ENCODE measurements at places on chromosomes 7 and 10.

DNA sequence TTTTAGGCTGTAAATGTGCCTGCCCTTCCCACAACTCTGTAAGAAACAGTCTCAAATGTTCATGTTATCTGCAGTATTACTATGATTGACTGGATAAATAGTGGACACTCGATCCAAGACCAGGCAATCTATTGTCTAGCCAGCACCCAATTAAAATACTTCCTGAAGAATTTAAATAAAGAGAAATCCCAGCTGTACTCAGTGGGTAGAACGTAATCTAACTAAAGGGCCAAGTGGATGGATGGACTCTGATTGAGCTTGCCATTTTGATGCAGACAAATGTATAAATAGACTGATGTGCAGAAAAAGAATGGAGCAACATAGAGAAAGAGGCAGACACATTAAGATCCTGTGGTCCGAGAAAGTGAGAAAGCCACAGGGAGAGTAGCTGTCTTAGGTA lies 158.0 kb downstream of the IPMK start:
- DNase-seq, result no peak

GRCh38 chr10:58210160-58210559 lies 57.5 kb downstream of the IPMK start:
- DNase-seq, result no peak

GRCh38 chr7:676972-677385 lies 49.5 kb upstream of the DNAAF5 start:
- DNase-seq, result no peak

GRCh38 chr7:12174931-12175330 lies 36.2 kb upstream of the TMEM106B start:
- no peak for DNase-seq

DNA sequence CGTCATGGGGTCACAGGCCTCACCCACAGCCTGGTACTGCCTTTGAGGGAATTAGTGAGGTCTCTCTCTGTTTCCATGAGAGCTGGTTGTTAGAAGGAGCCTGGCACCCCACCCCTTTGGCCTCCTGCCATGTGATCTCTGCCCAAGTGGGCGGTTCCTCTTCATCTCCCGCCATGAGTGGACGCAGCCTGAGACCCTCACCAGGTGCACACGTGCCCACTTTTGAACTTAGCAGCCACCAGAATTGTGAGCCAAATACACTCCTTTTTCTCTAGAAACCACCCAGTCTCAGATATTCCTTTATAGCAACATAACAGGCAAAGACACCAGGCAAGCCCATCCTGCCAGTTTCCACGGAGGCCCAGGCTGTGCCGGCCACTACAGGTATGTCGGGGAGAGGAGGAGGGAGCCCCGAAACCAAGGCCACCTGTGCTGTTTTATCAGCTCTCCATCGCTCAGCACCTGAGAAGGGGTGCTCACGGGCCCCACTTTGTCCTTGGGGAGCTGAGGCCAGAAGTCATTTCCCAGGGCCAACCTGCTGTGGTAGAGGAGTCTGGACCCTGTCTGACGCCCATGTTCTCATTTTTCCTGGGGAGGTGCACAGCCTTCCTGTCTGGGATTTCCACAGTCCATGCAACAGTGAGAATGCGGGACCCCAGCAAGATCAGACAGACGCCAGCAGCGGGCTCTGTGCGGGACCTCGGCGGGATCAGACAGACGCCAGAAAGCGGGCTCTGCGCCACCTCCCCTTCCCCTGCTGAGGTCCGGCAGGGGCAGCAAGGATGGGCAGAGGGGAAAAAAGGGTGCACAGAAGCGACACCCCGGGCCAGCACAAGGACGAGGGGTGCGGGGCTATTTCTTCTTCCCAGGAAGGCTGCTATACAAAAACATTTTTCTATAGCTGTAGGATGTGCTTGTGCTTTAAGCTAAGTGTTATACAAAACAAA lies 220.5 kb downstream of the ELFN1 start:
- DNase-seq, result no peak

GRCh38 chr7:98323597-98324322 lies 42.3 kb downstream of the BRI3 start:
- DNase-seq, result no peak

DNA sequence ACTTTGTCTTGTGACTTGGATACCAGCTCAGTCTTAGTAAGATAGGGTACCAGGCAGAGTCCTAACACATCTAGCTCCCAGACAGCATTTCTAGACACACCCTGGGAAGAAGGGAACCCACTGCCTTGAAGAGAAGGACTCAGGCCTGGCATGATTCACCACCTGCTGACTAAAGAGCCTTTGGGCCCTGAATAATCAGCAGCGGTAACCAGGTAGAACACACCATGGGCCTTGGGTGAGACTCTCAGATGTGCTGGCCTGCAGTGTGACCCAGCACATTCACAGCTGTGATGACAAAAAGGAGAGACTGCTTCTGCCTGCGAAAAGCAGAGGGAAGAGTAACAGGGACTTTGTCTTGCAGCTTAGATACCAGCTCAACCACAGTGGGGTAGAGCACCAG lies 10.4 kb upstream of the TNKS2 start:
- no peak for DNase-seq

DNA sequence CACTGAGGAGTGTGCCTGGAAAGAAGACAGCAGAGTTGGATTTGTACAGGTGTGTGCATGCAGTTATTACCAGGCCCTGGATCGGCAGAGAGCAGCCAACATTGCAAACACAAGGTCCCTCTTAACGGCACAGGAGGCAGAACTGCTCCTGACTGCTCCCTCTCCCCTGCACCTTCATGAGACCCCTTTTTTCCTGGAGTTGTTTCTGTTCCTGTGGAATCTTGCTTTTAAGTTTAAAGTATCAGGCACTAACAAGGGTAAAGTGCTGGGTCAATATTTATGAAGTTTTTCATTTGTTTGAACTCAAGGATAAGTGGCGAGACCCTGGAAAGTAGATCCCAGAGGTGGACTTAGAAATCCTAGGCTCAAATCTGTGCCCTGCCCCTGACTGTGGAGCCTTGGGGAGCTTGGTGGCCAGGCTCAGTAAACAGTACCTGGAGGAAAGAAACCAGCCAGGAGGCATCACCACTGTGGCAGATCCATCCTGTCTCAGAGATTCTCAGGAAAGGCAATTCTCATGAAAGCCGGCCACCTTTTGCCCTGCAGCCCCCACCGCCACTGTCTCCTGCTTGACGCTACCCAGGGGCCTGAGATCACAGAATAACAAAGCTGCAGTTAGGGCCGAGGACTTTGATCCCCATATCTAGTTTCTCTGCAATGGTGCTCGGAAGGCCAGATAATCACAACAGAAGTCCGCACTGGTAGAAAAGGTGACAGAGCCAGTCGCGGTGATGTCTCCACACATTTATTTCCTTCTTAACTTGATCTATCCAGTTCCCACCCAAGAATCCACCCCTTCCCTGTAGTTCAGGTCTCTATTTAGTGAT lies 36.7 kb downstream of the DDC start:
- DNase-seq, result no peak

DNA sequence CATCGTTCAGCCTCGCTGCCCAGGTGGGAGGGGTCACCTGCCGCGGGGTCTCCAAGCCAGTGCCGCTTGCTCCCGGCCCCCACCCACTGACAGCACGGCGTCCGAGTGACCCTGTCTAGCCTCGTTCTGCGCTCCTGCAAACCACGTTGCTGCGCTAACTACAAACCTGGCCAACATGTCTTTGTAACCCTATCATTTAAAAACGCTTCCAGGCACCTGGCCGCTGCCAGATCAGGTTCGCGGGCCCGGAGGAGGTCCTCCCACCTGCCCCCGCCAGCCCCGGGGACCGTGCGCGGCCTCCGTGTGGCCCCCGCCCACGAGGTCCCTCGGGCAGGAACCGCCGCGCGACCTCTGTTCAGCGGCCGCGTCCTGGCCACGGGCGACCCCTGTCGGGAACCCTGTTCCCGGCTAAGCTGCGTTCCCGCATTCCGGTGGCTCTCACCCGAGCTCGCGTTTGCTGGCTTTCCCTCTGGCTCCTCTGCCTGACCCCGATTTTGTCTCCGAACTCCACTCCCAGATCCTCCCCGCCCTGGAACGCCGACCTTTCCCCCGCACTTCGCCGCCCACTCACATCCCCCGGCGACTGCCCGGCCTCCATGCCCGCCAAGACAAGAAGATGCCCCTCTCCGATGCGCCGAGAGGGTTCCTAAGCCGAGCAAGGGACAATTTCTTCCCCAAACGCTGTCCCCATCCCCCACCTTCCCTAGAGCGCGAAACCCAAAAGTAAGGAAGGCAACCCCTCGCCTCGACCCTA lies 2.4 kb downstream of the SFMBT2 start:
- DNase-seq, result peak; percentile 43

GRCh38 chr10:119377958-119378736 lies 164.4 kb downstream of the RGS10 start:
- no peak for DNase-seq

DNA sequence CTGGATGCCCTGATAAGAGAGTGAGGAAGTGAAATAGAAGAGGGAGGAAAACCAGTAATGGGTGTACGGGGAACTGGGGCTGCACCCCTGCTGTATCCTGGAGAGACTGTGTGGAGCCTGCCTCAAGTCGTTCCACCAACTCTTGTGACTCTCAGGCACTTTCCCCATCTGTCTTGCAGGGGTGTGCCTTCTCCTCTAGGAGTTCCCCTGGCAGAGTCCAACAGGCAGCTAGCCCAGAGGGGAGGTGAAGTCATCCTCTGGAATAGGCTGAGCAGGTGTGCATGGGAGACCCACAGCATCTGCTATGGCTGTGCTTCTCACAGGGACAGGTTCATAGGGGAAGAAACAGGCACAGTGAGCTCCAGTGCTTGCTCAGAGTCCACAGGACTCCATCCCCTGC lies 46.8 kb downstream of the WIPF3 start:
- no peak for DNase-seq

DNA sequence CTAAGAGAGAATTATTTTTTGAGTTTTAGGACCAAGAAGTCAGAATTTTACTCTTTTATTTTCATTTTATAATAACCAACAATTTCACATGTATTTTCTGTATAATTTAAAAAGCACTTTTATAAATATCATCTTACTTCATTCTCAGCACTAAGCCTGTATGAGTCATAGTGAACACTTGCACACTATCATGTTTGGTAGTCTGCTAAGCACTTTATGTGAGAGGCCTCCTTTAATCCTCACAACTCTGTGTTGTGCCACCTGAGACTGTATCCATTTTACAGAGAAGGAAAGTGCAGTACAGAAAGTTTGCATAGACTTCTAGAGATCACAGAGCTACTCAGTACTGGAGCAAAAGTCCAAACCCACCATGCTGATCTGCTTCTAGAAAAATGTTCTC lies 939.6 kb downstream of the NRG3 start:
- DNase-seq, result no peak

GRCh38 chr10:11579885-11580284 lies 31.6 kb downstream of the USP6NL start:
- no peak for DNase-seq

- no peak for DNase-seq
Measured at GRCh38 chr10:100303724-100304319, 17.3 kb upstream of the BLOC1S2 start.

DNA sequence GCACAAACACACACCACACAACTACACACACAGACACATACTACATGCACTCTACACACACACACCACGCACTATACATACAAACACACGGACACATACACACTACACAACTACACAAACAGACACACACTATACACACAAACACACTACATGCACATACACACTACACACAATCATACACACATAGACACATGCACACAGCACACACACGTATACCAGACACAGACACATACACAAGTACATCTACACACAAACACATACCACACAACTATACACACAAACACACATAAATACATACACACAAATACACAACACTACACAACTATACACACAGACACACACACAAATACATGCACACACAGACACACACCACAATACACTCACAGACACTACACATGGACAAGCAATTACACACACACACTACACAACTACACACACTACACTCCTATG lies 4.6 kb downstream of the GPR15LG start:
- DNase-seq, result no peak

DNA sequence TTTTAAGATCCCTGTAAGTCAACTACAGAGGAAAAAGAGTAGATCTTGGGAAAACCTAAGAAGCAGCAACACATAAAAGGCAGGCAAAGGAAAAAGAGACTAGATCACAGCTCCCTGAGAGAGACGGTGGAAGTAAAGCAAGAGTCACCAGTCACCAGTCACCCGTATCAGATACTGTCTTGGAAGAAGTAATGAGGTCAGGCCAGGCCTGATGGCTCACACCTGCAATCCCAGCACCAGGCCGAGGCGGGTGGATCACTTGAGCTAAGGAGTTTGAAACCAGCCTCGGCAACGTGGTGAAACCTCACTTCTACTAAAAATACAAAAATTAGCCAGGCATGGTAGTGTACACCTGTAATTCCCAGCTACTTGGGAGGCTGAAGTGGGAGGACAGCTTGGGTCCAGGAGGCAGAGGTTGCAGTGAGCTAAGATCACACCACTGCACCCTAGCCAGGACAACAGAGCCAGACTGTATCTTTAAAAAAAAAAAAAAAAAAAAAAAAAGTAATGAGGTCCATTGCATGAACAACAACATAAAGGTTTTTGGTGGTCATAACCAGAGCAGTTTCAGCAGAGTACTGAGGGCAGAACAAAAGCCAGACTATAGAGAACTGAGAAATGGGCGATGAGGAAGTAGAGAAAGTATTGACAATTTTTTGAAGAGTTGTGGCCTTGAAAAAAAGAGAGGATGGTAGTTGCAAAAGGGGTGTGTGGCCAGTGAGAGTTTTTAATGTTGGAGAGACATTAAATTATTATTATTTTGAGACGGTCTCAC lies 16.9 kb downstream of the ZNF713 start:
- no peak for DNase-seq

GRCh38 chr10:6181249-6181648 lies 21.5 kb upstream of the PFKFB3 start:
- DNase-seq, result no peak

DNA sequence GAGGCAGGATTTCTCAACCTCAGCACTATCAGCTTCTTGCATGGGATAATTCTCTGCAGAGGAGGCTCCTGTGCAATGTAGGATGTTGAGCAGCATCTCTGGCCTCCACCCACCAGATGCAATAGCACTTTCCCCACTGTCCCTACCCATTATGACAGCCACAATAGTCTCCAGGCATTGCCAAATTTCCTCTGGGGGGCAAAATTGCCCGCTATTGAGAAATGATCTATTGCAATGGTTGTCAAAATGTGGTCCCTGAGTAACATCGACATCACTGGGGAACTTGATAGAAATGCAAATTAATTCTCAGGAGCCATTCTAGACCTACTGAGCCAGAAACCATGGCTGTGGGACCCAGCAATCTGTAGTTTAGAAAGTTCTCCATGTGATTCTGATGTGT lies 7.0 kb downstream of the KCNK18 start:
- DNase-seq, result no peak

GRCh38 chr10:29237786-29238185 lies 51.1 kb upstream of the LYZL1 start:
- no peak for DNase-seq

GRCh38 chr7:114979388-114979787 lies 57.5 kb downstream of the MDFIC start:
- DNase-seq, result no peak

GRCh38 chr10:70902661-70903261 lies 14.4 kb upstream of the PCBD1 start:
- DNase-seq, result no peak

- no peak for DNase-seq
Measured at GRCh38 chr10:65675236-65675635, 1250.6 kb upstream of the LRRTM3 start.

GRCh38 chr10:59006511-59007306 lies 169.7 kb upstream of the PHYHIPL start:
- no peak for DNase-seq
